NCI-H1930 (cell line): ENCODE measurements at places on chromosomes 1 and 21.

DNA sequence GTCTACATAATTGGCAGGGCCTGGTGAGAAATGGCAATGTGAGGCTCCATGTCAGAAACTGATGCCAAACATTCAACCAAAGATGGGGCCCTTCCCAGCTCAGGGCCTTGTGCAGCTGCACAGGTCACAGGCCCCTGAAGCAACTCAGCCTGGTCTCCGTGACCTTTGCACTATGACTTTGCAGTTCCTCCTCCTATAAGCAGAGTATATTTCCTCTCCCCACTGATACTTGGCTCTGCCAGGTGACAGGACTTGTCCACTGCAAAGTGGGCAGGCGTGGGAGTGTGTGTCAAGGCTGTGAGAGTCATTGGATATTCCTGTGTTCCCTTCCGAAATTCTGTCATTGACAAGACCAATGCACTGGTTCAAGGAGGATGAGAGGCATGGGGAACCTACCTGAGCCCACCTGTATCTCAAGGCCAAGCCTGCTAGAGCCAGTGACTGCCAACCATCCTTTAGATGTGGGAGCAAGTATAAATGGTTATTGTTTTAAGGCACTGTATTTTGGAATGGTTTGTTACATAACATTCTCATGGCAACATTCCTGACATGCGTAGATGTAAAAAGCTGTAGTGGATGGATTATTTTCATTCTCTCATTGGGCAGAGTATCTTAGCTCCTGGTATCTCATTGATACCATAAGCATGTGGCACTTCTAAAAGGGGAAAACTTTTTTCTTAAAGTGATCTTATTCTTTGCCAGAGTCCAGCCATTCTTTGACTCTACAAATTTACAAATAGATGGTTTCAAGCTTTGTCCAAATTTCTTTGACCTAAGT, 75.2 kb downstream of the CNIH3 start:
- DNase-seq: no peak

- DNase-seq: no peak
Measured at GRCh38 chr21:43276811-43277210, 108.0 kb downstream of the CRYAA start.

GRCh38 chr1:27137544-27138075, 17.3 kb downstream of the SLC9A1 start:
- no peak for DNase-seq

- DNase-seq: no peak
Measured at GRCh38 chr1:184302346-184302745, 84.5 kb upstream of the C1orf21 start.

DNA sequence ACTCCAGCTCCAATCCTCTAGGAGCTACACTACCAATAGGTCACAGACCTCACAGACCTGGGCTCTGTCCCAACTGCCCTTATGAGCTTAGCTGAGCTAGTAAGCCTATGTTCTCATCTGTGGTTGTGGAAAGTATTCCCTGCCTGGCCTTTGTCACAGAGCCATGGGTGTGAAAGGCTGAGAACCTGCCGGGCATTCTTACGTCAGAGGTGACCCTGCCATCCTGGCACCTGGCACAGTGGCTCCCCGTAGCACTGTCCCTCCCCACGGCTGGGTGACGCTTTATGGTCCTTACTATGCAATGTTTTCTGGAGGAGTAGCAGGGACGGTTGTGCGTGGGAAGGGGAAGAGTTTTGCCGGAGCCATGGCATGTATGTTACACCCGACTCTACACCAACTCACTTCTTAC, 3.5 kb downstream of the TNFRSF1B start:
- DNase-seq: no peak

GRCh38 chr1:204094856-204095634, 22.1 kb downstream of the SOX13 start:
- DNase-seq: no peak

DNA sequence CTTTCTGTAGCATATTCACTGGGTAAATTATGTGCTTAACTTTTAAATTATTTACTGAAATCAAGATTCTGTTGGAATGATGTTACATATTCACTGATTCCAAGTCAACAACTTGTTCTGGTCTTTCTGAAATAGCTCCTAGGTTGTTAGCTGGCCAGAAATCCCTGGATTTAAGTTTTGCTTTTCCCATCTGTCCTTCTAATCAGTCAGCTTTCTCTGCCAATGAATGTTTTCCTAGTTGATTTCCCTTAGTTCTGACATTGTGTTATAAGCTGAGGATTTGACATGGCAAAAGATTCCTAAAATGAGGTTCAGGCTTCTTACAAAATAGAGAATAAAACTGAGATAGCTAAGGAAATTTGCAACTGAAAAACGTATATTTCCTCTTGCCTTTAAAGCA, 1479.6 kb downstream of the MRPL39 start:
- no peak for DNase-seq

DNA sequence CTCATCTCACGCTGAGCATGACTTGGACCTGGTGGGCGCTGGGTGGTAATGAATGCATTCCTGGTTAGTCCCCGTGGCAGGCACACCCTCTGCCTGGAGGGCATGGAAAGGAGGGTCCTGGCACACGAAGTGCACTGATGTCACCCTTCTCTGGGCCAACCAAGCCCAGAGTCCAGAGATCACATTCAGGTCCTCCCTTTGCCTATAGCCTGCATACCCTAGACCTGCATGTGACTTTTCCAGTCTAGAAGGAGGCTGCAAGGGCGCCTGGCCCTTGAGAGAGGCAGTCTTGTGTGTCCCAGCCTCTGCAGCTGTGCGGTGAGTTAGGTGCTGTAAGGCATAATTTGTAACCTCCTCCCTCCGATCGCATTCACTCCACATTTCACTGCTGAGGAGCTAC, 22.1 kb downstream of the PADI2 start:
- no peak for DNase-seq

GRCh38 chr1:197100677-197101076, 33.6 kb upstream of the F13B start:
- DNase-seq: no peak

- no peak for DNase-seq
Measured at GRCh38 chr1:6450943-6451373, 15.0 kb downstream of the TNFRSF25 start.
